H4 (cell line): ENCODE measurements at places on chromosomes 2 and 18. TPM values are rescaled to one million over a fixed set of nuclear protein-coding genes. Genes with fewer than 3 reads are reported as not detected.

C2orf78 gene
- 0.31 and 0.45 TPM in 2 replicates for total RNA-seq

WDFY1 gene
- total RNA-seq = 23.7 and 27.2 TPM in 2 replicates

TBC1D8 gene
- 5.3 and 6.4 TPM in 2 replicates for total RNA-seq

POTEI gene
- total RNA-seq = 0.10 and 0.31 TPM in 2 replicates

SERPINB2 gene
- total RNA-seq = 0.39 and 1.0 TPM in 2 replicates

DSG4 gene
- total RNA-seq = not detected in 2 replicates

AP1S3 gene
- total RNA-seq = 4.6 and 8.9 TPM in 2 replicates

PCBP1 gene
- total RNA-seq = 15.1 and 23.2 TPM in 2 replicates

DAPL1 gene
- total RNA-seq = not detected in 2 replicates

GAREM2 gene
- not detected in 2 replicates for total RNA-seq

CUL3 gene
- total RNA-seq = 76.7 and 84.4 TPM in 2 replicates

DPP10 gene
- 0.04 and 0.64 TPM in 2 replicates for total RNA-seq

LRRC30 gene
- not detected in 2 replicates for total RNA-seq

CHRND gene
- not detected in 2 replicates for total RNA-seq

SGPP2 gene
- not detected in 2 replicates for total RNA-seq

CROCC2 gene
- total RNA-seq = not detected in 2 replicates

ITPRIPL1 gene
- not detected in 2 replicates for total RNA-seq

CCDC102B gene
- total RNA-seq = 11.0 and 22.4 TPM in 2 replicates

COPS7B gene
- total RNA-seq = 14.7 and 21.7 TPM in 2 replicates

CMPK2 gene
- total RNA-seq = 3.4 and 4.8 TPM in 2 replicates

GPR45 gene
- not detected in 2 replicates for total RNA-seq

ITGA4 gene
- 47.6 and 59.4 TPM in 2 replicates for total RNA-seq

ASTL gene
- total RNA-seq = not detected in 2 replicates

DCC gene
- 0.02 and 1.0 TPM in 2 replicates for total RNA-seq

ASIC4 gene
- total RNA-seq = not detected in 2 replicates

IL36B gene
- total RNA-seq = not detected in 2 replicates

ELOA2 gene
- not detected in 2 replicates for total RNA-seq

RTTN gene
- total RNA-seq = 10.1 and 12.2 TPM in 2 replicates

SPP2 gene
- not detected in 2 replicates for total RNA-seq
